IMR-90 (cell line): ENCODE measurements at places on chromosomes 11 and 22.

- no peak for DNase-seq
Observed at GRCh38 chr22:23260645-23261581, 80.6 kb downstream of the BCR start.

DNA sequence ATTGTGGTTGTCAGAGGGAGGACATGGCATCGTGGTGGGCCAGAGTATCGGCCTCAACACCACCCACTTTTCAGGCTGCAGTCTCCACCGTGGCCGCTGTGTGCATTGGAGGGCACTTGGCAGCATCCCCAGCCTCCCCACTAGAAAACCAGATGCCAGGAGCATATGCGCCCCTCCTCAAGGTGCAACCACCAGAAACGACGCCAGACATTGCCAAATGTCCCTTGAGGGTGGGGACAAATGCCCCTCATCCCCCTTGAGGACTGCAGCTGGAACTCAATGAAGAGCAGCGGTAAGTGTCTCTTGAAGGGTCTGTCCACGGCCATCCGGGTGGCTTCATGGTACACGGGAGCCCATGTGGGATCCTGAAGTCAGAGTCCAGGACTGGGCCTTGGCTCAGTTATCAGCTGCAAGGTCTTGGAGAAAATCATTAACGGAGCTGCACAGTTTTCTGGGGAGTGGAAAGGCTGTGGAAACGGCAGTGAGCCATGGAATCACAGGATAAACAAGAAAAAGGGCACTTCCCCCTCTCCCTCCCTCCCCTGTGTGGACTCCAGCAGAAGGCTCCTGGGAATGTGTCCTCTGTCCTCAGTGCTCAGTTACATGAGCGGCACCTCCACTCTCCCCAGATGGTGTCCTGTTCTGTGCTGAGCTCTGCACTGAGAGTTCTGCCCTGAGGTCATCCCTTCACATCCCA is 324.4 kb upstream of the B3GAT1 start:
- no peak for DNase-seq

GRCh38 chr22:37325039-37325395 is 42.7 kb downstream of the CYTH4 start:
- no peak for DNase-seq

DNA sequence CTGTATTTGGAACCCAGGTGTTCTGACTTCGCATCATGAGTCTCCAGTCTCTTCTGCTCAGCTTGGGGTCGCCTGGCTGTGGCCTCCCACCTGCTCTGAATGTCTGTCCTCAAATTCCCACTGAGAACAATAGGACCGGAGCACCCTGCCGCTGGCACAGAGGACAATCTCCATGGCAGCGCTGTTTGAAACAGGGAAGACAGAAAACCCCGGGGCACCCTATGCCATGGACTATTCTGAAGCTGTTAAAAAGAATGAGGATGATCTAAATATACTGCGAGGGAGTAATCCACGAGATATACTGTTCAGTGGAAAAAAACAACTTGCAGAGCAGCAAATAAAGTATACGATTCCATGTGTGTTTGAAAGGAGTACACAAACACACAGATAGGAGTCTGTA is 415.6 kb upstream of the NARS2 start:
- no peak for DNase-seq

DNA sequence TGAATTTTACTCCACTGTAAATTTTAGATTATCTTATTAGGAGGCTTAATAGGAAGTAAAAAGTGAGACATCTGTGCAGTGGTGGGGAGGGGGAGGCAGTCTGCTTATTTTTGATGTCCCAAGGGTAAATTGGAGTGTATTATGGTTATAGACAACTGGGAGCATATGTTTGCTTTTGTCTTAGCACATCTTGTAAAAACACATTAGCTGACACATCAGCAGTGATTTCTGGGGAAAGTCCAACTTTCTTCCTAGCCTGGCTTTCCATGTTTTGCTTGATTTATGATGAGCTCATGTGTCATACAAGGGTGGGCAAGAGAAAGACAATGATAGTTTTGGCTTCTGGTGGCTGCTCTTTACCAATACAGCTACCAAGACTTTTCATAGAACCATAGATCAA is 4.0 kb downstream of the ANO3 start:
- DNase-seq: no peak

GRCh38 chr22:30033137-30033536 is 47.1 kb upstream of the HORMAD2 start:
- DNase-seq: no peak

GRCh38 chr11:20368438-20368837 is 4.9 kb downstream of the HTATIP2 start:
- no peak for DNase-seq
